B cell (primary cell): ENCODE measurements at places on chromosomes 13 and 19. TPM values are rescaled to one million over a fixed set of nuclear protein-coding genes. Genes with fewer than 3 reads are reported as not detected.
A peak's percentile ranks its signal among the peaks of the same experiment; 100 is the strongest.

The ATF5 gene
- 9.0 and 16.0 TPM in 2 replicates for polyA plus RNA-seq

The ATP1A3 gene
- 0.62 and 1.2 TPM in 2 replicates for polyA plus RNA-seq

The LILRA6 gene
- polyA plus RNA-seq, result 0.66 and 0.79 TPM in 2 replicates

GRCh38 chr13:63190219-63190618, 1774.6 kb upstream of the PCDH20 start:
- H3K4me3 ChIP-seq, result no peak overlapping the region
- no peak overlapping the region for H3K27ac ChIP-seq
- H3K4me1 ChIP-seq, result no peaks in the 10 kb centered on the region
- H3K27me3 ChIP-seq, result no peaks in the 10 kb centered on the region
- no peaks in the 10 kb centered on the region for H3K36me3 ChIP-seq
- DNase-seq, result no peak

DNA sequence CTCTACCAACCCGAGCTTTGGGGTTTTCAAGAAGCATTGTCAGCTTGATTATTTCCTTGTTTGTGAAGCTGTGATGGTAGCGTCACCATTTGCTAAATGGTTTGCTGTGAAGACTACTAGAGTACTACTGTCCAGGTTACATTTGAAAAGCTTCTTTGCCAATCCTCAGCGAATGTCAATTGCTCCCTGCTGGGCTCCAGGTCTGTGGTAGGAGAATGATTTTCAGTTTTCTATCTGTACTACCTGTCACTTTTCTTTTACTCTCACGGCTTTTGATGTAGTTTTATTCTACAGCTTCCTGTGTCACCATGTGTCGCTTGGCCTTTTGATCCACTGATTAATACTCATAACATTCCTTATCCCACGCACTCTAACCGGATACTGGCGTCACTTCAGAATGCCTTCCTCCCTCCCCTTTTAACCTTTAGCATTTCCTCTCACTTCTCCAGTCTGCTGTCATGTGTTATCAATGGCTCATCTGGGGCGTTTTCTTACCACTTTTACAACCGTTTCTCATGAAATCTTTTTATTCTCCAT, 7.5 kb upstream of the GPR183 start:
- peaks cover 1% of the 10 kb centered on the region for H3K36me3 ChIP-seq
- no peak for DNase-seq
- no peak overlapping the region for H3K4me3 ChIP-seq
- no peak overlapping the region for H3K27ac ChIP-seq

GRCh38 chr13:70310396-70311119, 202.3 kb upstream of the KLHL1 start:
- H3K27ac ChIP-seq, result no peak overlapping the region
- no peaks in the 10 kb centered on the region for H3K36me3 ChIP-seq
- DNase-seq, result no peak
- no peaks in the 10 kb centered on the region for H3K4me1 ChIP-seq

- peaks cover 13% of the 10 kb centered on the region for H3K4me1 ChIP-seq
- no peak for DNase-seq
- H3K27me3 ChIP-seq, result peaks cover 3% of the 10 kb centered on the region
- H3K36me3 ChIP-seq, result no peaks in the 10 kb centered on the region
- no peak overlapping the region for H3K27ac ChIP-seq
- H3K4me3 ChIP-seq, result no peak overlapping the region
These were observed 33.6 kb downstream of the TNFSF11 start for GRCh38 chr13:42607546-42607945.

GRCh38 chr13:114161644-114162532, 17.2 kb upstream of the CFAP97D2 start:
- no peaks in the 10 kb centered on the region for H3K27me3 ChIP-seq
- peak overlapping the region; percentile 18 for H3K4me3 ChIP-seq
- H3K4me1 ChIP-seq, result peaks cover 26% of the 10 kb centered on the region
- peak overlapping the region; percentile 12 for H3K27ac ChIP-seq

- H3K36me3 ChIP-seq, result peaks cover 18% of the 10 kb centered on the region
- peaks cover 68% of the 10 kb centered on the region for H3K4me1 ChIP-seq
- H3K27ac ChIP-seq, result peak overlapping the region; percentile 81
- DNase-seq, result peak; percentile 62
These were observed 54.5 kb downstream of the TSSK6 start for GRCh38 chr19:19460761-19461265.

DNA sequence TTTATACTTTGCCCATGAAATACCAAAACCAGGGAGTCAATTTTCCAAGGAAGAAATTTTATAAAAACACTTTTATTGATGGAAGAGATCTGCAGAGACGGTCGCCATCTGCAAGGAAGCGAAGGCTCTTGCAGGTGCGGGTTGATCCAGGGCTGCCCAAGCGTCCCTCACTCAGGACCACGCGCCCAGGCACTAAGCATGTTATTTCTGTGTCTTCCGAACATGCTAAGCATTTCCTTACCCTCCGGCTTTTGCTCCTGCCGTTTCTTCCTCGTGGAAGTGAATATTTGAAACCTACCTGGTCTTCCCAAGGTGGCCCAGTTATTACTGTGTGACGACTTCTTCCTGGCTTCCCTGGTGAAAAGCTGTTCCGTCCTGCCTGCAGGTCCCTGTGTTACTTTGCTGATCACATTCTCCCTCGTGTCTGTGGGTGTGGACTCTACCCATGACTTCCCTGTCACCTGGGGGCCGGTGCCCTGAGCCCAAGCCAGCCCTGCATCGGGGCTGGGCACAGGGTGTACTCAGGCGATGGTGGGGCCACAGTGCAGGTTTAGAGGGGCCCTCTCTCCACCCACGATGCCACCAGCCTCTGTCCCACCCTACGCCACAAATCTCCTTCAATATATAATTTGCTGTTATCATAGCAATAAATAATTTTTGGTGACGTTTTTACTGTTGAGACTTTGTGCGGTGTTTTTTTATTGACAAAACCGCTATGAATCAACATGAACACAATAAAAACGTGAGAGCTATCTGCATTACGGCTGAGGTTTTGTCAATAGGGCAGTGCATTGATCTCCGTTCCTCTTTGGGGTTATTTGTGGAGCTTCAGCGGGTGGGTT, 119.4 kb downstream of the URI1 start:
- no peaks in the 10 kb centered on the region for H3K36me3 ChIP-seq
- H3K27me3 ChIP-seq, result no peaks in the 10 kb centered on the region

DNA sequence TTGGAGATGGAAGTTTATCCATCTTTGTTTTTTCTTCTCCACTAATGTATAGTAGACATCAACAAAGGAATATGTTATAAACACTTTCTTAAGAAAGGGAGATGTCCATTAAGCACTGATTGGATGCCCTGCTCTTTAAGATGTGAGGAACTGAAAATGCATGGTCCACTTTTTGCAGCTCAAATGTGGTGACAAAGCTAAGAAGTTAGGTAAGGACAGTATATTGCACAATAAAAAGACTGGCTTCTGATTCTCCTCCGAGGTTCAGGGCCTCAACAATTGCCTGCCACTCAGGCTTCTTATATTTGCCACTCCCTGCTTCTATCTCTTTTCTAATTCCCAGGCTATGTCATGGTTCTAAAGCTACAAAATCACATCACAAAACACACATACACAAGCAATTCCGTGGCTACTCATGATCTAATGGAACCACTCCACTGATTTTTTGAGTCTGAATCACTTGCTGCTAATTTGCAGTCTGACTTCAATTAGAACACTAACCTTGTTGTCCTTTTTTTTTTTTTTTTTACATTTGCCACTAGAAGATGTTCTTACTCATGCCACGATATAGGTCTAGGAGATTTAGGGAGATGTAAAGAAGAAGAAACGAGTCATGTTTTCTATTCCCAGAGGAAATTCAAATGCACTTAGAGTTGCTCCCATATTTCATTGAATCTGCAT, 29.6 kb upstream of the TNFSF11 start:
- no peaks in the 10 kb centered on the region for H3K36me3 ChIP-seq
- H3K27ac ChIP-seq, result no peak overlapping the region
- no peak for DNase-seq
- no peaks in the 10 kb centered on the region for H3K27me3 ChIP-seq

GRCh38 chr19:6801485-6802086, 29.1 kb downstream of the VAV1 start:
- H3K36me3 ChIP-seq, result peaks cover 1% of the 10 kb centered on the region
- DNase-seq, result peak; percentile 95
- H3K4me1 ChIP-seq, result peaks cover 44% of the 10 kb centered on the region
- peak overlapping the region; percentile 32 for H3K4me3 ChIP-seq
